Foreskin fibroblast (primary cell): ENCODE measurements at places on chromosomes 5 and 9.

GRCh38 chr5:1909346-1909985 is 26.7 kb upstream of the IRX4 start:
- no peak for DNase-seq

DNA sequence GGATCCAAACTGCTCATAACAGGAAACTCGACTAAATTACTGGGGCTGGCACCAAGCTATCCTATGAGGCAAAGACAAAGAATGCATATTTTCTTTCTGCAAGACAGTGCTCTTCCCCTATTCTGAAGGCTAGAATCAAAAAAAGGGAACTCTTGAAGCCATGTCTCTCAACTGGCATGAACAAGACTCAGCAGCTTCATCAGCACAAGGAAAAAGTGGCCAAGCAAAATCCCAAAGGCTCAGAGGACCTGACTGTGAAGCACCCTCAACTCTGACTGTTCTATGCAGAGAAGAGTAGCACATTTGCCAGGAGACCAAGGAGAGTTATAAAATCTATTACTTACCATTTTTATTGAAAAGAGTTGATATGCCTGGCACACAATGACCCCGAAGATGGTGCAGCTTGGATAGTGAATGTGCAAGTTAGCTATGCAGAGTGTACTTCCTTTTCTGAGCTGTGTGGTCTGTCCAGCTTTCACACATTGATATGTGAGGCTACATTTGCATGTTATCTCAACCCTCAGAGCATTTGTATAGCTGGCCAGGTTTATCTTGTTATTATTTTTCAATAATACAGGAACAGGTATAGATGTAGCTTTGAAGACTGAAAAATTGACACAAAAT is 51.0 kb upstream of the FYB1 start:
- no peak for DNase-seq

DNA sequence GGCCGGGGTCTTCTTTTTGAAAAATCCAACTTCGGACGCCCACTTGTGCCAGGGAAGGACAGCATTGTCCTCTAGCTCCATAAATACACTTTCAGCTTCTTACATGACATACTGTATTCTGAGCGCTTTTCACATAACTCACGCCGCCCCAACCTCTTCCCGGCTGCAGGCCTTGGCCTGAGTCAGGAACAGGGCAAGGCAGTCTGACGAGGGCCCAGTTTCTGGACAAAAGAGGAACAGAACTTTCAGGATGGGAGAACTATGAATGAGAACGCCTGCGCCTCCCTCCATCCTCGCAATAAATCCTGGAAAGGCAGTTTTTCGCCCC is 650 bp downstream of the DCTN4 start:
- DNase-seq: no peak

- no peak for DNase-seq
Measured at GRCh38 chr5:173778152-173778782, 109.9 kb upstream of the CPEB4 start.

DNA sequence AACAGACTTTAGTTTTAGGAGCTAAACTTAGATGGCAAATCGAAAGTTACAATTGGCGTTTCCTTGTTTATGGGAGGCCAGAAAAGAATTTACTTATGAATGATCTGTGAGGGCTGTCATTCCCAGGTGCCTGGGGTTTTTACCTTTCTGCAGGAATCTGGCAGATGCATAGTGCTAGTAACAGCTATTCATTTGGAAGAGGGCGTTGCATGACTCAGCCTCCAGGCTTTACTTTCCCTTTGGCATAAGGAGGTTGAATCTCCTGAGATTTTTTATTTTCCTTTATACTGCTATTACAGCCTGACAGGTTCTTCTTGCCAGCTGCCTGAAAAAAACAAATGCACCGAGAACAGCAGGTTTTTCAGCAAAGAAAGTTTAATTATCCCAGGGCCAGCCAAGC is 30.0 kb downstream of the CARD6 start:
- DNase-seq: peak; percentile 26

DNA sequence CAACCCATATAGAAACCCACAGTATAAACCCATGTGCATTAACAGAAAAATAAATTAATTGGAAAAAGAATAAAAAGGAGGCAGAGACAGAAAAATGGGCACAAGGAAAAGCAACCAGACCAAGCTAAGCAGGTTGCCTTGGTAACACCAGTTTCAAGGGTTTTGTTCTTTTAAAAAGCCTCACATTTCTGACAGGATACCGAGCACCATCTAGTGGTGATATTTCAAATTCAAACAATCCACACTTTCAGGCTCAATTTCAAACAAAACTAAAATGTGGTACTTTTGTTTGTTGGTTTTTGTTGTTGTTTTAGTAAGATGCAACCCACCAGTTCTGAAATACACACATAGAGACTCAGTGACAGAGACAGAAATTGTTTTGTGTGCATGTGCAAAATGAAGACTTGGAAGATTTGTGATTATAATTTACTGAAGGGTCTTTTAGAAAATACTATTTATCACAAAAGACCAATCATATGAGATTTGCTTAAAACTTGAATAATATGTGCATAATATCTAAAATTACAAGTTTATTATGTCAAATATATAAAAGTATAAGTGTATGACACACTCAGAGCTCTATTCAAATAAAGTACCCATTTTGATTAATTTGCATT is 318.2 kb downstream of the SLCO4C1 start:
- peak; percentile 14 for DNase-seq

- DNase-seq: no peak
Measured at GRCh38 chr5:79566896-79567295, 45.3 kb upstream of the TENT2 start.

DNA sequence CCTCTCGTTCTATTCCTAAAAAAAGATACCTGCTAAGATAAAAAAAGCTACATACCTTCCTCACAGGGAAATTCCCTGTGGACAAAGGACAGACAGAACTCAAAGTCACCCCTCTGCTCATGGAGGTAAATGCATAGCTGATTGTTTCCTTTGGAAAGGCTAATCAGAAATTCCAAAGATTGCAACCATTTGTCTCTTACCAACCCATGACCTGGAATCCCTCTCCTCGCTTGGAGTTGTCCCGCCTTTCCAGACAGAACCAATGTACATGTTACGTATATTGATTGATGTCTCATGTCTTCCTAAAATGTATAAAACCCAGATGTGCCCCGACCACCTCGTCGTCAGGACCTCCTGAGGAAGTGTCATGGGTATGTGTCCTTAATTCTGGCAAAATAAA is 49.2 kb upstream of the LIFR start:
- DNase-seq: no peak

DNA sequence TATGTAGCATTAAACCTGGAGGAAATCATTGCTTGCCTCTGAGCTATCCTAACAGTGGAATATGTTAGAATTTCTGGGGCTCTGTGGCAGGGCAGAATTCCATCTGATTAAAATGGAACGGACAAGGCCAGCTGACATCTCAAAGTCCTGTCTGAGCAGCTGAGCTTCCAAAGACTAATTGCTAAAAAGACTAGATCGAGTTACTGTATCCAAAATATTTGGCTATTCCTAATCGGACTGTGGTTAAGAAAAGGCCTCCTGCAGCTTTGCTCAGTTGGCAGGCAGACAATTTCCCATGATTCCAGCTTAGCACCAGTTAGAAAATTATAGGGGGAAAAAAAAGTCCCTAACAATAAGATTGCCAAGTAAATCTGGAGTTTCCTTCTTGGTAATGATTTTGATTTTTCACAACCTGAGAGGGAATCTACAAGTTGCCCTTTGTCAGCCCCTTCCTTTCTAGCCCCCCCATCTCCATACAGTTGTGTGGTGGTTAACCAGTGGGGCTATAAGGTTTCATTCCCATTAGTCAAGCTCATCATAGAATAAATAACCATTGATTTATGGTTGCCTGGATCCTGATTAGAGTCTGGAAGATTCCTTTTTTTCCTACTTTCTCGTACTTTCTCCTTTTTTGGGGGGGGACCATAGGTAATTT is 26.4 kb downstream of the PTGR1 start:
- peak; percentile 29 for DNase-seq

DNA sequence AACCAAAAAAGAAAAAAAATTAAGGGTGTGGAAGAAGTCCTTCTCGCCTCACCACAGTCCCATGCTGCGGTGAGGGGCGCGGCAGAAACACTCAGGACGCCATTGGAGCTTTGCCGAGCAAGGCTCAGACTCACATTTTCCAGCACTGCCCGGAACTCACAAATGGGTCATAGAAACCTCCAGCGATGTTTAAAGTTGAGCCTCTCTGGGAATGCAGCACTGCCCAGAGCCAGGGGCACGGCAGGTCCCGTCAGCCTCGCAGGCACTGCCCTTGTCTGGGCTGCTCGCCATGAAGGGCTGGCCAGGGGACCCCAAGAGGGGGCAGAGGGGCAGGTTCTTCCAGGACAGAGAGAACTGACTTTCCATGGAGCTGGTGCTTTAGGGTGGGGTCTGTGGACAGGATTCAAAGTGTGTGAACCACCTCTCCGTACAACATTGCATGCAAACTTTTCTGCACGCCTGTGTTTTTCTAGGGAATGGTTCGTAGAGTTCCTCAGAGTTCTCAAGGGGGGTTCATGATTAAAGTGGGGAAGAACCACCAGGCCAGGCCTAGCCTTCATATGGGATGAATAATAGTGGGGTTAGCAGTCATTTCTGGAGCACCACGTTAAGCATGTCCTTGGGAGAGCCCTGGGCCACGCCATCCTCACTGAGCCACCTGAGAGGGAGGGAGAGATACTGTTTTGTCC is 38.4 kb downstream of the PRRX2 start:
- DNase-seq: no peak
